ENCODE measurements at places on chromosomes 5 and 9. TPM values are rescaled to one million over a fixed set of nuclear protein-coding genes. Genes with fewer than 3 reads are reported as not detected.

- no peak for DNase-seq
These were observed 590.9 kb downstream of the CAAP1 start for GRCh38 chr9:26301659-26302058.

- DNase-seq = no peak
These were observed 14.5 kb upstream of the COL27A1 start for GRCh38 chr9:114140850-114141249.

Gene CAPSL
- total RNA-seq = 0.56 TPM

Gene ADAMTS16
- not detected for total RNA-seq

Data from activated CD8-positive, alpha-beta T cell treated with anti-CD3 and anti-CD28 coated beads for 36 hours (primary cell).